SJSA1 (cell line): ENCODE measurements at places on chromosomes 1 and 21. TPM values are rescaled to one million over a fixed set of nuclear protein-coding genes. Genes with fewer than 3 reads are reported as not detected.

MFN2 gene
- 53.6 and 54.8 TPM in 2 replicates for total RNA-seq

ADORA1 gene
- not detected in 2 replicates for total RNA-seq

SLFNL1 gene
- 0.03 TPM in 1 of 2 replicates, not detected in the other for total RNA-seq

GSTM1 gene
- 19.0 and 26.8 TPM in 2 replicates for total RNA-seq

CACHD1 gene
- 0.34 TPM in 2 replicates for total RNA-seq

MFAP2 gene
- total RNA-seq: 9.3 and 16.7 TPM in 2 replicates

SHE gene
- total RNA-seq: not detected in 2 replicates

TFF1 gene
- total RNA-seq: not detected in 2 replicates

NHLH2 gene
- total RNA-seq: 0.11 TPM in 1 of 2 replicates, not detected in the other

CD53 gene
- not detected in 2 replicates for total RNA-seq

ESRRG gene
- not detected in 2 replicates for total RNA-seq

TAS1R1 gene
- not detected in 2 replicates for total RNA-seq

FAM177B gene
- not detected in 2 replicates for total RNA-seq

RABIF gene
- 5.2 and 5.5 TPM in 2 replicates for total RNA-seq

IL10 gene
- not detected in 2 replicates for total RNA-seq
